Psoas muscle (tissue), 8 donors: ENCODE measurements at places on chromosomes 7 and 10. TPM values are rescaled to one million over a fixed set of nuclear protein-coding genes. Genes with fewer than 3 reads are reported as not detected.

GRCh38 chr10:97682042-97682441 is 5.0 kb downstream of the AVPI1 start:
- DNase-seq, result no peak

The LRRD1 gene
- polyA plus RNA-seq, result not detected

The TAS2R41 gene
- not detected for polyA plus RNA-seq

The CCDC172 gene
- not detected for polyA plus RNA-seq

DNA sequence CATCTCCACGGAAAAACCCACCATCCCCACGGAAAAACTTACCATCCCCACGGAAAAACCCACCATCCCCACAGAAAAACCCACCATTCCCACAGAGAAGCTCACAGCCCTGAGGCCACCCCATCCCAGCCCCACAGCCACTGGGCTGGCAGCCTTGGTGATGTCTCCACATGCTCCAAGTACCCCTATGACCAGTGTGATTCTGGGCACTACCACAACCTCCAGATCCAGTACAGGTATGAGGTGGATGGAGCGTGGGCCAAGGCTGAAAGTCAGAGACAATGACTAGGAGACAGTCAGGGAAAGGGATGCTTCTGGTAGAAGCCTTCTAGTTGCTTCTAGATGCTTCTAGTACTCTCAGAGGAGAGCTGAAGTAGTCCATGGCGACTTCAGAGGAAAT is 19.6 kb downstream of the ZAN start:
- DNase-seq, result no peak

DNA sequence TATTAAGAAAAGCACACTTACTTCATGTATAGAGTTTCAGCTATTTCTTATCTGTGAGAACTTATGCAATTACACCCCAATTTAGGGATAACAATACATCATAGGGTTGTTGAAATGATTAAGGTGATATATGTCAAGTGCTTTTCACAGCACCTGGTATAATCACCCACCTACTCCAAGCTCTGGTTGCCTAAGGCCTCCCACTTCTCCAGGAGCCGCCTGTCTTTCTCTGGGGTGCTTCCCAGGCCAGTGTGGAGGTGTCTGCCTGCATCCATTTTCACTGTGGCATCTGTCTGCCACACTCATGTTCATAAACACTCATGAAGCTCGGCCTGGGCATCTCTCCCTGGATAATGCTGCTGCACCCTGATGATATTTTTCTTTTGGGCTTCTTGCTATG is 250.3 kb downstream of the STK31 start:
- no peak for DNase-seq

GRCh38 chr7:22631730-22632129 is 95.3 kb upstream of the IL6 start:
- DNase-seq, result no peak

DNA sequence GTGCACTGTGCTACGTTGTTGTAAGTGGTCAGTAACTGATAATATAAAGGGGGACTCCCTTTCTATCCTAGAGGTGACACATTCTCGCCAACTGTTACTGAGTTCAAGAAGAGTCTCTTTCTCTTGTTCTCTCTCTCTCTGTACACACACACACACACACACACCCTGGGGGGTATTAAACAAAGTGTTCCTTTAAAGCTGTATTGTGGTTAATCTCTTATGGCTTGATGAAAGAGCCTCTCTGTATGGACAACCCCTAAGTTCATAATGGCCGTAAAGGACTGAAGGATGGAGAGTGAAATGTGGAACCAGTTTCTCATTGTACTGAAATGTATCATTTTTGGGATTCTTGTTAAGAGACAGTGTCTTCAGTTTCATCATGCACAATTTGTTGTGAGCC is 145.2 kb upstream of the BMPER start:
- no peak for DNase-seq

The SDHAF3 gene
- 18.1 TPM for polyA plus RNA-seq

The CPN1 gene
- polyA plus RNA-seq, result not detected

- no peak for DNase-seq
Measured at GRCh38 chr10:126342680-126343079, 45.6 kb downstream of the ADAM12 start.

DNA sequence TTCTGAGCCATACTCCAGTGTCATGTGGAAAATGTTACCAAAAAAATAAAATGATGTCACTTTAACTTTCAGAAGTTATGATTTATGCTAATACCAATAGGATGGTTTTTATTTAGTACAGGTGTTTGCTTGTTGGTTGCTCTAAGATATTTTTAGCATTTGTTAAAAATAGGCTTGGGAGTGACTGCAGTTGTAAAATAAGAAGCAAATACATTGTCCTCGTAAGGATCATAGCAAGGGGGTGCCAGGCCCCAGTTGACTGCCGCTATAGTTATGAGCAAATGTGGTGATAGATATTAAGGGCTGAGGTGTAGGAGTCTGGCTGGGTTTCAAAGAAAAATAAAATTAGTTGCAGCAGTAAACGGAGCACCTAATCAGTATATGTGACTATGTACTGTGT is 354.4 kb upstream of the BMPER start:
- no peak for DNase-seq

The ERVW-1 gene
- polyA plus RNA-seq, result not detected

GRCh38 chr7:141288626-141289025 is 214.8 kb downstream of the TMEM178B start:
- DNase-seq, result no peak

The ZNF789 gene
- polyA plus RNA-seq, result 2.0 TPM

The KLHDC10 gene
- 17.6 TPM for polyA plus RNA-seq

The TET1 gene
- polyA plus RNA-seq, result 0.22 TPM

GRCh38 chr10:85781404-85781803 is 585.2 kb downstream of the GRID1 start:
- no peak for DNase-seq

DNA sequence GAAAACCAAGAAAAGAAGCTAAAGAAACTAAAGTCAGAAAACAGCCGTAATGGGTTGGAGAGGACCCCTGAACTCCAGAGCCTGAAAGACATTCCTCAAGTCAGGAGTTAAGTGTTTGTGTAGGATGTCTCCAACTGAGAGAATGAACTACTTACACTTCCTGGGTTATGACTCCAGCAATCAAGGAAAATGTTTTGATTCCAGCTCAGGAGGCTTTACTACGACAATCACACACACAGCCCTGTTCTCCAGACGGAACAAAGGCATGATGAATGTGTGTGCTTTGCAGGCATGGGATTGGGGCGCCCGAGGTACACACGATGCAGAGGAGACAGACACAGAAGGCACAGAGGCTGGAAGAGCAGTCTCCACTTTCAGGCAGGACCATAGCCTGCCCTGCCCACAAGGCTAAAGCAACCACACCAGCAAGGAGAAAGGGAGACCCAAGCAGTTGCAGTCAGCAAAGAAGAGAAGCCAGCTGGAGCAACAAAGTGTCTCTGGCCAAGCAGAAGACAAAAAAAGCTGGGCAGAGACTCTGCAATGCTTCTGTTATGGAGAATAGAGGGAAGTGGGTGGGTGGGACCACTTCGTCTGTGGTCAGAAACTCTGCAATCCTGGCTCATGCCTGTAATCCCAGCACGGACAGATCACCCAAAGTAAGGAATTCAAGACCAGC is 89.1 kb downstream of the GRB10 start:
- DNase-seq, result no peak

The MOGAT3 gene
- polyA plus RNA-seq, result not detected
